ENCODE measurements at places on chromosomes 16 and 17.

DNA sequence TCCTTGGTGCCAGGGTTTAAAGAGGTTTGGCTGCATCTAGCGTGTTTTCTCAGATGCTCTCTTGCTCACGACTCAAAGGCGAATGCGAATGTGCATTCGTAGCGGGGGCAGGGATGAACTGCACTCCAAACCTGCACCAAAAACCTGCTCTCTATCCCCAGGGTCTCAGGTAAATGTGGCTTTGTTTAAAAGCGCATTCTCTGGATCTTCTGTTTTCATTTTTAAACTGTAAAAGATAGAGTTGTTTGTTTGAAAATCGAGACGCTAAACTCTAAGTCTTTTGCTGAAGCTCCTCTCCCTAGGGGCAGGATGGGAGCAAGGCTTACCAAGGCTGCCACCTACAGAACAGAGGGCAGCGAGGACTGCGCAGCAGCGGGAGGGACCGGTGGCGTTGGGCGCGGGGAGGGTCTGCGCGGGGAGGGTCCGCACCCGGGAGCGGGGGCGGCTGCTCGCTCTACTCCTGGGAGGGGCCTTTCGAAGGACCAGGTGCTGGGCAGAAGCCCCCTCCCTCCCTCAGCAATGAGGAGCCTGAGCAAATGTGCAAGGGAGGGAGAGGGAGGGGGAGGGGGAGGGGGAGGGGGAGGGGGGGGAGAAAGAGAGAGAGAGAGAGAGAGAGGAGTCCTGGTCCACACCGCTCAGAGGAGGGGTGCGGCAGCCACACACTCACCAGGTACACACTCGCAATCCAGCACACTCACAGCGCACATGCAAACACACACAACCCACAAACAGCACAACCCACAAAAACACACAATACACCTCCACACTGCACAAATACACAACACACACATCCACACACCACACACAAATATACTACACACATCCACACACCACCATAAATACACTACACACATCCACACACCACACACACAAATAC lies 142.8 kb downstream of the GRIN2A start:
- DNase-seq: no peak

- DNase-seq: no peak
These were observed 1.4 kb downstream of the TEN1 start for GRCh38 chr17:75980188-75981018.

- DNase-seq: no peak
These were observed 31.3 kb downstream of the ZCCHC14 start for GRCh38 chr16:87461466-87461991.

- DNase-seq: no peak
These were observed 1.6 kb upstream of the ACSF2 start for GRCh38 chr17:50424246-50424995.

DNA sequence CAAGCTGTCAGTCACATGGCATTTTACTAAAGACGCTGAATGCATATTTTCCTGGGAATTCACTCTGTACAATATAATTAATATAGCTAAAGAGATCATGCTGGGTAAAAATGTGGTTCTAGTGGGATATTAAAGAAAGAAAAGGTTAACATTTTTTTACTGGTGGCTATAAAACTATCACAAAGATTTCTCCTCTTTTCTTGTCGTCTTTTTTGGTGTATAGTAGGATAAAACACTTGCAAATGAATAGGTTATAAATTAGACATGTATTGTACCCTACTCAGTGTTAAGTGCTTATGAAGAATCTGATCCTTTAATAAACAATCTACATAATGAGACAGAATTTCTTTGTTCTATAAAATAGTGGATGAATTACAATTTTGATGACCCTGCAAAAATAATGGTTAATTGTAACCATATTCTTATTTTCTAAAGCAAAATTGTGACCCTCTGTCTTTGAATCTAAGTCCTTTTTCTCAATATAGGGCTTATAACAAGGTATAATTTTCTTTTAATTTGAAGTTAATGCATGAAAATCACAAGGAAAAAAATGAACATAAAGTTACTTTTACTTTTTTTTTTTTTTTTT lies 1540.4 kb upstream of the GOT2 start:
- DNase-seq: no peak

DNA sequence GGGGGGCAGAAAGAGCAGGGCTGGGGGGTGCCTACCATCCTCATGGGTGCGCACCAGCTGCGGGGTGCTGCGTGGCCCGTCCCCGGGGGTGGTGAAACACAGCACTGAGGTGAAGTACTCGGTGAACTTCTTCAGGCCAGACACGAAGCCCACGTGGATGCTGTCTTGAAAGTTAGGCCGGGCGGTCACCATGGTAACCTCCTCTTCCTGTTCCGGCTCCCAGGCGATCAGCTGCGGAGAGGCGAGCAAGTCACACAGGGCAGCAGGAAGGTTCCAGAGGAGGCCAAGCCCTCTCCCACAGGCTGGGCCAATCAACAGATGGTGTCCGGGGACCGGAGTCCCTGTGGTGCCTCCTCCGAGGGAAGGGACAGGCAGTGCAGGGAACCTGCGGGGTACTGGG lies 90.1 kb upstream of the CDC42EP4 start:
- DNase-seq: no peak

- no peak for DNase-seq
These were observed 47.9 kb upstream of the NKD1 start for GRCh38 chr16:50500171-50500874.

- DNase-seq: no peak
These were observed 50.6 kb upstream of the NKD1 start for GRCh38 chr16:50497592-50497991.

- no peak for DNase-seq
These were observed 55.2 kb downstream of the GAN start for GRCh38 chr16:81369888-81370504.

GRCh38 chr16:57997528-57998265 lies 2.8 kb downstream of the ZNF319 start:
- DNase-seq: no peak

GRCh38 chr16:3118846-3119245 lies 6.5 kb downstream of the ZNF205 start:
- DNase-seq: no peak

GRCh38 chr17:34413443-34414119 lies 50.5 kb upstream of the CCL1 start:
- no peak for DNase-seq

DNA sequence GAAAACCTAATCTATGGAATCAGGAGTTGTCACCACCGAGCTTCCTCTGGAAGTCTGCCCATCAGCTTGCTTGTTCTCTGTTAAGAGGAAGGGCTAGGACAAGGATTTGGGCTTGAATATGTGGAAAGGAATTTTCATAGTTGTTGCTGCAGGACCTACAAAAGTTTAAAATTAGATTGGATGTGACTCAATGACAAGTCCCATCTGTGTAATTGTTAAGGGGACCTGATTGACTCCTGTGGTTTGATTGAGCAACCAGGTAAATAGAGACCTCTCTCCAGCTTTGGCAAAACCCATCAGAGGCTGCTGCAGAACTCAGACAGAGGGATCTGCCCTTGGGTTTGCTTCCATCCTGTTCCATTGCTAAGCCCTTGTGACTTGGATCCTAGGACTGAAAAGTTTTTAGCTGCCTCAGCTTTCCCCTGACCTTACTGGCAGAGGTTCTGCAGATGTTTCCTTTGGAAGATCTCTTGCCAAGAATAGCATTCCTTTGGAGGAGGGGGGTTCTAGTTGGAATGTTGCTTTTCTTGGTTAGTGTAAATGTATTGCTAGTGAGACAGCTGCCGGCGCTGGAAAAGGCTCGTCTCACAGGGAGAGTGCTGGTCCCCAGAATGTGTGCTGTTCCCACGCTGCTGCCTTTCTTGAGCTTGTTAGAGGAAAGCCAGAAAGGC lies 50.0 kb downstream of the SF3B3 start:
- no peak for DNase-seq

GRCh38 chr16:75445298-75445697 lies 12.0 kb upstream of the CFDP1 start:
- DNase-seq: no peak

DNA sequence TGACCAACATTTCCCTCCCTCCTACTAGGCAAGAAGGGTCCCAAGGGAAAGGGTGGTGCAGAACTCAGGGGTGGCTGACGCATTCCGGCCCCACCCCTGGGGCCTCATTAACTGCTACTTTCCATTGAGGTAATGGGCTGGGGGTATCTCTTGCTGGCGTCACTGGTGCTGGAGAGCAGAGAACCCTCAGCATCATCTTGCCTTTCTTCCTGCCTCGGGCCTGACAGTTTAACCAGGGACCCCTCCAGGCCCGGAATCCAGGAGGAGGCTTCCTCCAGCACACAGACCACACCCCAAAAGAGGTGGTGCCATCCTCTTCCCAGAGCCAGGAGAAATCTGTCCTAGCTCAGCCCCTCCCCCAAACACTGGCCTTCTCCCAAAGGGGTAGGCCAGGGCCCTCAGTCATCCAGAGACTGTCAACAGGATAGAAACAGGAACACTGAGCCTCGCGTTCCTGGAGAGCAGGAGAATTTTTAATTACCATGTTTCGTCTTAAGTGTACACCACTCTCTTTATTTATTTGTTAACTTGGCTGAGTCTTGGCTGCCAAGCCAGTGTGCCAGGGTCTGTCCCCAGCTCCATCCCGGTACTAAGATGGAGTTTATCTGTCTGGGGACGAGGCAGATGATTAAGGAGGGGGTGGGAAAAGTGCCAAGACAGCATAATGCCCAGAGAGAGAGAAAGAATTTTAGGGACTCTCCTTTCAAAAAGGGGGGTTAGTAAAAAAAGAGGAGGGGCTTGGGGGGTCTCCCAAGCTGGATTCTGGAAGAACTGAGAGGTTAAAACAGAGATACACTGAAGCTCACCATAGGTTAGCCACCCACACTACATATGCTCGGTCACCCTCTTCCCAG lies 5.1 kb downstream of the ETV4 start:
- no peak for DNase-seq

- DNase-seq: no peak
These were observed 25.4 kb downstream of the CRHR1 start for GRCh38 chr17:45809499-45809898.

- DNase-seq: no peak
These were observed 705.5 kb upstream of the CDH8 start for GRCh38 chr16:62741692-62742091.

DNA sequence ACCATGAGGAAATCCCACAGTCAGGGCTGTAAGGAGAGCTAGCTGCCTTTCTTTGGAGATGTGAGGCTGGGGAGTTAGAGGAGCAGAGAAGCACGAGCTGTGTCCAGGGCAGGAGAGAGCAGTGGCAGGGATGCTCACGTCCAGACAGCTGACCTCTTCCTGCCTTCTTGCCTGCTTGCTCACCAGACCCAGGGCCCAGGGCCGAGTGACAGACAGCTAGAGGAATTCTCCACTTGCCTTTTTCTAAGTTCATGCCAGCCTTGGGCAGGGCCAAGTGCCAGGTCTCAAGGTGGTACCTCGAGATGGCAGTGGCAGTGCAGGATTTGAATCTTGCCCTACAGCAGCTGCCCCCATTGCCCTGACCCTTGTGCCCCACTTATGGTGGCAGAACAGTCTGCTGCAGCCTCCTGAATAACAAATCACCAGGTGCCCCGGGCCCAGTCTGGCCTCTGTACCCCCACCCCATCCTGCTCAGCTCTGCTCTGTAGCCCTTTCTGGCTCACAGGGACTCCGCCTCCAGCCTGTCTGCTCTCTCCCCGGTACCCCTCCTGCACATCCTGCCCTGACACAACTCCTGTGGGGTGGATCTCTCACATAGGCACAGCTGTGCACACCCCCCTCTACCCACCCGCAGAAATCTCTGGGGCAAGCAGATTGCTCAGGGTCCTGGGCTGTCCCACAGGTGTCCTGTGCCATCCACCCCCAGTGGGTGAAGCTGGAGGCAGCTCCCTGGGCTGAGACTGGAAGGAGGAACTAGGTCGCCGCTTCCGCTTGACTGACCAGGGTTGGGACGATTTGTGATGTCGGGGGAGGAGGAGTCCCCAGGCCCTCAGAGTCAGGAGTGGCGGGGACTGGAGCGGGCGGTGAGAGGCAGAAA lies 25.9 kb downstream of the GRIN2C start:
- no peak for DNase-seq

DNA sequence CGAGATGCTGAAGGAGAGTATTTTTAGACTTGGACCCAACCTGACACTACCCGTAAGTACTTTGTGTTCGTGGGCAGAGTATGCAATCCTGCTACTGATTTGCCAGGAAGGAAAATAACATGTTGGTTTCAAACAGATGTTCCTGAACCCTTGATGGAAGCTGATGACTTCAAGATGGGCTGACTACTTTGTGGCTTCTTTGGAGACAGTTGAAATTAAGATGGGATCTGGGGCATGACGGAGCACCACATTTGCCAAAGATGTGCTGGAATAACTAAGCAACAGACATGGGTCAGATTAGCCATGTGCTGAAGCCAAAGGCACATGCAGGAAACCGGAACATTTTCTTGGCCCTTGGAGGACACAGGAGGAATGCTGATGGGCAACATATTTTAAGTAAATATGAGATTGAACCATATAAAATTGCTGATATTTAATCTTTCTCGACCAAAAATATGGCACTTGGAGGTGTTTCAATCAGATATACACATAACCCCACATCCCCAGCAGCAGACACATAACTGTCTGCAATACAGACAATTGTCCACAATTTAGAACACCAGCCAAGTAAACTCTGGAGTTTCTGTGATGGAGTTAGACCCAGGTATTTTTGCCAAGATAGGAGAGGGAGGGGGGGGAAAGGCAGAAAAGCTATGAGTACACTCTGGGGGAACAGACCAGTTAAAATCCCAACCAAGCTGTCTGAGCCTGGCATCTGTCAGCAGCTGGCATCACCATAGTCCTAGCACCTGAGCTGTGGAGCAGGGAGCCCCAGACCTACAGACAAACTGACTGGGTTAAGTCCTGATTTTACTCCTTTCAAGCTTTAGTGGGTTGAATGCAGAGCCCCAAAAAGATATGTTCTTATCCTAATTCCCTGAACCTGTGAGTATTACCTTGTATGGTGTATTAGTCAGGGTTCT lies 329.4 kb upstream of the CDH5 start:
- no peak for DNase-seq

DNA sequence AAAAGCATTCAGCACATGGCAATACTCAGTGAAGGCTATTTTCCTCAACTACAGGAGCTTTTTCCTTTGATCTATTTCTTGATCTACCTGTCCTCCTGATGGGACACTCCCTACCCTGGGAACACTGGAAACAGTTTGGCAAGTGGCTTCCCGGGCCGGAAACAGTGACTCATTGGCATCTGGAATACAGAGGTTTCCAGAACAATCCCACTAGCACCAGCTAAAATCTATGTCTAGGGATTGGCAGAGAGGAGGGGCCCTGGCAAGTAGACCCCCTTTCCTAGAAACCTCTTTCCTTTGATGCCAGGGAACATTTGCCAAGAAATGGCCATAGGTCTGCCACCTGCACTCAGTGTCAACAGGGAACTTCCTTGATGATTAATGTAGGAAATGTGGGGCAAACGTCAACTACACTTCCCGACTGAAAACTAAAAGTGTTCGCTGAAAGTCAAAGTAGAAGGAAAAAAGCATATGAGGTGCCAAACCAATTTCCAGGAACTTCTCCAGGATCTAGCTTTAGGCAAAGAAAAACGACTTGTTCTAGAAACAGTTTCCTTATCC lies 30.4 kb upstream of the FBXW10B start:
- DNase-seq: no peak
